ENCODE measurements at places on chromosomes 1 and 21.

- no peak for DNase-seq
Measured at GRCh38 chr1:198465201-198466144, 75.0 kb downstream of the ATP6V1G3 start.

DNA sequence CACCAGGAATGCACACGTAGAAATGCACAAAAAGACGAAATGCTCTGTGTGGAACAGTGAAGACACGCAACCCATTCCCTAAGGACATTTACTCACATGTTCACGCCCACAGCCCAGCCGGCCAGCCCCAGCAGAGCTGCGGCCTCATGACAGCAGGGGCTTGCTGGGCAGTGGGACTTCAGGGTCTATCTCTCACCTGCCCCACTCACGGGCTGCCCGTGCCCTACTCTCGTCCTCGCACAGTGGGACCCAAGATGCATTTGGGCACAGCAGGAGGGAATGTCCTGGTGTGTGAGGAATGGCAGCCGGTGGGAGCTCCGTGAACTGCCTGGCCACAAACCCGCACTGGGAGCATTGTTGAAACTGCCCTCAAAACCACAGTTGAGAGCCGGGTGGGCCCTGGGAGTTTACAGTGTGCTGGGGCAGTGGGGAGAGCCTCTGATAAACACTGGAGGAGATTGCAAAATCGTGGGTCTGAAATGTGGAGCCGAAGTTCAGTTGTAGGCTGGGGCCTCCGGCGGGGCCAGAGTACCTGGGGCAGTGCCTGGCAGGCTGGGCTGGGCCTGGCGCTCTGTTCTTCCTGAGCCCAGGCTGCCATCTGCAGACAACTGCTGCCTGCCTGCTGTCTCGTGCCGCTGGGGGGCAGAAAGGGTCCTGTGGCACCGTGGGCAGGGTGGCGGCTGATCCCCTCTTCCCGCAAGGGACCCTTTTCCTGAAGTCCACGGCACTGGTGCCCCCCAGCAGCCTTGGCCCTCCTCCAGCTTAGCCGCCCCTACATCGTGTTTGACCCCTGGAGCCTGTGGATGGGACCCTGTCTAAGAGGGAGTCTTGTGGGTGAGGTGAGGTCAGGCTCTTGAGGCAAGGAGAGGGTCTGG is 20.7 kb upstream of the POFUT2 start:
- no peak for DNase-seq

GRCh38 chr1:53331446-53332185 is 3.7 kb upstream of the LRP8 start:
- DNase-seq: no peak

- no peak for DNase-seq
Measured at GRCh38 chr1:27519331-27520258, 29.6 kb upstream of the WASF2 start.

DNA sequence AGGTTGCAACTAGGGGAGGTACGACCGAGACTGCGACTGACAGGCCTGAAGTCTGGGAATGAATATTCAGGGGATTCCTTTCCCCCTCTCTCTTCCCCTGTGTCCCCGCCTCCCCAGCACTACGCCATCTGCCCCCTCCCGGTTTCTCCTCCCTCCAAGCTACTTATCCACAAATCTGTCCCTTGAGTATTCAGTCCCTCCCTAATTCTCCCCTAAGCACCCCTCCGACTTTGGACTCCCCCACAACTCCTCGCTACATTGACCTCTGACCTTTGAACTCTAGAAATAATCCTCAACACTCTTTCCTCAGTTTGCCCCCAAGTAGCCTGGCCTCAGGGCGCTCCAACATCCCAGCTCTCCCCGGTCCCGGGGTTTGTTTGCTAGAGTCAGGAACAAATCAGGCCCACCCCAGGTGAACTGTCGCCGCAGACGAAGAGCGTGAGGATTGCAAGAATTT is 393 bp downstream of the LYSMD1 start:
- no peak for DNase-seq

GRCh38 chr1:198936371-198937083 is 297.7 kb downstream of the PTPRC start:
- DNase-seq: no peak

DNA sequence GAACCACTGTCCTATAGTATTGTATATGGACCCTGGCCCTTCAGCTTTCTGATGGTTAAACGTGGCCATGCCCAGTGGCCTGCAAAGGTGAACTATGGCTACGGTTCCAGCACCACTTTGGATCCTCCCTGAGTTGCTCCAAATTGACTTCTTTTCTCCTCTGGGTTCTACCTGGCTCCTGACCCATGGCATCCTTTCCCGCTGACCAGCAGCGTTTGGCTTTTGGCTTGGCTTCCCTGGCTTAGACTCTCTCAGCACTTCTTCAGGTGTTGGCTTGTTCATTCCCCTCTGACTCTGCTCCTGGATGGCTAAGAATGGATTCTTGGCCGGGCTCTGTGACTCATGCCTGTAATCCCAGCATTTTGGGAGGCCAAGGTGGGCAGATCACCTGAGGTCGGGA is 152.9 kb downstream of the CNIH3 start:
- no peak for DNase-seq

- DNase-seq: no peak
Measured at GRCh38 chr21:36236052-36236730, 79.6 kb downstream of the DOP1B start.

- no peak for DNase-seq
Measured at GRCh38 chr1:17569200-17570139, 30.0 kb downstream of the ARHGEF10L start.

All from stimulated activated CD8-positive, alpha-beta memory T cell treated with anti-CD3 and anti-CD28 coated beads, Interleukin-2, amount 100 ng/mL, for 1 hour (primary cell).